ENCODE measurements at places on chromosomes 2 and 18.

- no peak for DNase-seq
These were observed 1.6 kb upstream of the ARHGEF4 start for GRCh38 chr2:130834931-130835765.

DNA sequence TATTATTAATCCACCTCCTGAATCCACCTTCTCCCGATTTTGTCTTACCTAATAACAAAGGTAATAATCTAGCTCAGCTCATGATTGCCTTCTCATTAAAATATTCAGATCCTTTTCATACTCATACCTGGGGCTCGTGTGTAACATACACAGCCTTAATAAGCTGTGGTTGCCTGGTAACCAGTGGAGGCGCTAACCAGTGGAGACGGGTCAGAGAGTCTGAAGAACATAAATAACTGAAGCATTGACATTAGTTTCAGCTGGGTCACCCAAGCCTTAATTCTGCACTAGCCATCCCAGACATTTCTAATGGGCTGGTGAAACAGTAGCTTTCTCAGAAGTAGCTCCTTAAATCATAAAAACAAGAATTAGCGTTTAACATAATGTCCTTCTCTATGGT is 14.8 kb upstream of the DTNA start:
- peak; percentile 19 for DNase-seq

DNA sequence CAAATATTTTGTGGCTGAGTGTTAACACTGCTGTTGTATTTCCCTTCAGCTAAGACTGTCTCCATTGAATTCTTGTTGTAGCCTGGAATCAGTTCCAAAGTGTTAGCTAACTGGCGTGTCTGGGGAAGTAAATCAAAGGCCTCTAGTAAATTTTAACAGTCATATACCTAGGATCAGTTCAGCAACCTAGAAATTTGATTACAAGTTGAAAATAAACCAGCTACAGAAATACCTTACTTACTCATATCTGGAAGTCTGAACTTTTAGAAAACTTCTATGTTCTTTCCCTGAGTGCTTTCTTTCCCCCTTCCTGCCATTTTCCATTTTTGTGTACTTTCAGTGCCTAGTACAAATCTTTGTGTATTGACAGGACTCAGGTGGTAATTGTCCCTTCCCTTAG is 396.7 kb upstream of the DCC start:
- no peak for DNase-seq

DNA sequence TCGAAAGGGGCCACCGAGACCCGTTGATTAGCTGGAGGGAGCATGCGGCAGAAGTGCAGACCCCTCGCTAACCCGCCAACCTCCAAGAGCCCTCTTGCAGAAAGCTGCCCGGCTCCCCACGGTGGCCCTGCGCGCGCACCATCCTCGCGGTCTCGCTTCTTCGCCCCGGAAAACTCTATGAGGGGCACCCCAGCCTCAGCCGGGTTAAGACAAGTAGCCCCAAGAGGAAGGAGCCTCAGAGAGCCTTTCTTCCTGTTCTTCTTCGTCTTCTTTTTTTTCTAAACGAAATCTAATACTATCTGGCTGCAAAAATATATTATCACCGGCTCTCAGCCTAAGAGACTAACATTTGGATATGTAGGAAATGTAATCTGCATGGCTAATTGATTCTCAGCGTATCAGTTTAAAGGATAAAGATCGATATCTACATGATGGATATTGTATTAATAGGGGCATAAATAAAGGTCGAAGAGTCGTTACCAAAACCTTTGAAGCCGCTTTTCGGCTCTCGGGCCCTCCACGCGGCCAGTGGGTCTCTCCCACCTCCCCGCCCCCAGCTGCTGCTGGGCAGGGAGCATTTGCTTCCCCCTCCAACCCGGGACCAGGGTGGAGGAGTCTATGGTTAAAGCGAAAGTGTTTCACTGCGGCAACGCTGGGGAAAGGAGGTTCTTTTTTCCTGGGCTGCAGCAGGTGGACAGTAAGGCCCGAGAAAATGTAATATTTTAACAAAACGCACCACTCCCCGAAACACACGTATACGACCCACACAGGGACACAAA is 6.1 kb upstream of the PAX3 start:
- no peak for DNase-seq

DNA sequence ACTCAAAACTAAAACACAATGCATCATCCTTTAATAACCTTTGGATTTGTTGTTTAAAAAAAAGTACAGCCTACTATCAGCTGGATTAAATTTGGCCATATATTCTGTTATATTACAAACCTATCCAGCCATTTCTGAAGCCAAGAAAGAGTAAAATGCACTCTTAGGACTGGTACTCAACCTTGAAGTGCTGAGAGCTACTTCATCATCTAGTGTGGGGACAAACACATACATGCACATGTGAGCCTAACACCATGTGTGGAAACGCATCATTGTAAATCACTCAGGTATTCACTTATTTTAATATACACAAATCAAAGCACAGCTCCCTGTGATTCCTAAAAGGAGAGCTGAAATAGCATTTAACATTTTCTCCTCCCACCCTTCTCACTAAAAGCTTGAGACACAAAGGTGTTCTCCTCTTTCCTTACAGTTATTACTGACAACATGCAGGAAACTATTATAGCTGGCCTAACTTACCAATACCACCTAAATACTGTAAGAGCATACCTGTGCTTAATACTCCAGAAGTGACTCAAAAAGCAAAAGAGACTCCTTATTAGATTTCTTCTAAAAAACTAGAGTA is 7.5 kb downstream of the BAZ2B start:
- no peak for DNase-seq

DNA sequence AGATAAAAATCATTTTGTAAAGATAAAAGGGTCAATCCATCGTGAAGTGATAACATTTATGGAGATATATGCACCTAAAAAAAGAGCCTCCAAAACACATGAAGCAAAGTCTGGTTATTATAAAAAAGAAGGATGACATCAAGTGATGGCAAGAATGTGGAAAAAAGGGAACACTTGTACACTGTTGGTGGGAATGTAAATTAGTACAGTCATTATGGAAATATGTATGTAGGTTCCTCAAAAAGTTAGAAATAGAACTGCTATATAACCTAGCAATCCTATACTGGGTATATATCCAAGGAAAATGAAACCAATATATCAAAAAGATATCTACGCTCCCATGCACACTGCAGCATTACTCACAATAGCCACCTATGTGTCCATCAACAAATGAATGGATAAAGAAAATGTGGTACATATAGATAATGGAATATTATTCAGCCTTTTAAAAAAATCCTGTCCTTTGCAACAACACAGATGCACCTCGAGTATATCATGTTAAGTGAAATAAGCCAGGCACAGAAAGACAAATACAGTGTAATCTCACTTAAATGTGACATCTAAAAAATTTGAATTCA is 28.9 kb downstream of the ABCB11 start:
- no peak for DNase-seq

- no peak for DNase-seq
These were observed 402.4 kb downstream of the SATB2 start for GRCh38 chr2:199055336-199055735.

DNA sequence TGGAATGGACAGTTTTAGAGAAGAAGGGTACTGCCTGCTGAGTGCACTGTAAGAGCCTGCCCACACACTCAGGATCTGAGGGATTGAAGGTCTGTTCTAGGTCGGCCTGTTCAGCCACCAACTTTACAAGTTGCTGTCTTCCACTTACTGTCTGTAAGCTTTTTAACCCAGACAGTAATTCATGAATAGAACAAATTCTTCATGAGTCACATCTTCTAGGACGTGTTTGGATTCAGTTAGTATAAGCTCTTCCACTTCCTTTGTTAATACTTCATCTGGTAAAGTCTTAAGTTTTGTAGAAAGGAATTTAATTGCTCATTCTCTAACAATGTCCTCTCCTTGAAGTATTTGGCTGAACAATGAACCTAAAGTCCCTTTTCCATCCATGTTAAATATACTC is 74.6 kb downstream of the PDE11A start:
- no peak for DNase-seq
